RWPE1 (cell line): ENCODE measurements at places on chromosomes 2 and 18.

DNA sequence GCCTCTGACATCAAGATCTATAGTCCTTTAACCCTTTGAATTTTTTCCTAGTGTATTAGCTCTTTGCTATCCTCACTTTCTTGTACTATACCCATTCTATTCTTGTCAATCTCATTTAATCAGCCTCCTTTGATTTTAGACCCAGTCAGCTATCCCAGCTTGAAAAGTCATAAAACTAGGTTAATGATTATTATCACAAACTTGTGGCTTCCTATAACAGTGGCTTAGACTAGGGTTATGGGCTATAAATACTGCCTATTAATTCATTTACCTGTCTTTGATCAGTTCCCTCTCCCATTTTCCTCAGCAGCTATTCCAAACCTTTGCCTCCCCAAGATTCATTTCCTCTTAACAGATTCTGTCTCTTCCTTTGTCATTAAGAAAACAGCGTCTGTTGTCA, 174.8 kb downstream of the UBR3 start:
- no peak for DNase-seq

- no peak for DNase-seq
Measured at GRCh38 chr2:3597567-3597966, 2.7 kb downstream of the COLEC11 start.

- no peak for DNase-seq
Measured at GRCh38 chr2:9069543-9069942, 66.1 kb upstream of the MBOAT2 start.

GRCh38 chr2:99597616-99598015, 107.8 kb upstream of the REV1 start:
- no peak for DNase-seq

DNA sequence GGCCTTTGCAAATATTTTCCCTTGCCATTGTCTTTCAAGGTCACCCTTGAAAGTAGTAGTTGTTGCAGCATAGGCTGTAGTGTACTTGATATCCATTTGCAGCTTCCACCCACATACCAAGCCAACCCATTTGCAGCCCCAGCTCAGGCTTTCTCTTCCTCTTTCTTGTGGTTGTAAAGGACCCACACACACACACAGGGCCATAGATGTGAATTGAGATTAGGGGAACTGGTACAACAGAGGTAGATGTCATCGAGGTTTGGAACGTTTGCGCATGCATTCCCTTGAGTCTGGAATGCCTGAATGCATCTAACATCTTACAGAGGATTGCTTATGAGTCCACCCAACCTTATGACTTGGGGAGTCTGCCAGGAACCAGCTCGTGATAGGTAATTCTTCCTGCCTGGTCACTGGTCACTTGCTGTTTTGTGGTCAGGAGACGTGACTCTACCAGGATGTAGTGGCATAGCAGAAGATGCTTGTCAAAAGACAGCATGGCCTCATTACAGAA, 91.9 kb downstream of the MRPS9 start:
- no peak for DNase-seq

DNA sequence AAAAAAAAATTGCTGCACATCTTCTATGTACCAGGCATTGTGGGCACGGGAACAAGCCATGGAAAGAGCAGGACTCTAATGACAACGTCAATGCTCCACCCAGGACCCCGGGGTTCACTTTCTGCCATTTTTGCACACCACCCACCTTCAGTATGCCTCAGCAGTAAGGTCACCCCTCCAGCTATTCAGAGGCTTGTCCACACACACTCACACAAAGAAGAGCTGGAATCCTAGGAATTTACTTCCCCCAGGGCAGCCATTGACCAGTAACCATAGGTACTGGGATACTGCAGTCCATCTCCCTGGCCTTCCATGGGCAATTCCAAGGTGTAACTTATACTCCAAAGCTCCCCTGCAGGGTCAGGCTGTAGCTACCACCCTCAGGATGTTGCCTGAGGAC, 170.8 kb downstream of the SUCLG1 start:
- no peak for DNase-seq

GRCh38 chr2:42799881-42800280, 7.5 kb upstream of the HAAO start:
- DNase-seq: no peak

GRCh38 chr18:58139459-58140386, 95.7 kb downstream of the NEDD4L start:
- no peak for DNase-seq

DNA sequence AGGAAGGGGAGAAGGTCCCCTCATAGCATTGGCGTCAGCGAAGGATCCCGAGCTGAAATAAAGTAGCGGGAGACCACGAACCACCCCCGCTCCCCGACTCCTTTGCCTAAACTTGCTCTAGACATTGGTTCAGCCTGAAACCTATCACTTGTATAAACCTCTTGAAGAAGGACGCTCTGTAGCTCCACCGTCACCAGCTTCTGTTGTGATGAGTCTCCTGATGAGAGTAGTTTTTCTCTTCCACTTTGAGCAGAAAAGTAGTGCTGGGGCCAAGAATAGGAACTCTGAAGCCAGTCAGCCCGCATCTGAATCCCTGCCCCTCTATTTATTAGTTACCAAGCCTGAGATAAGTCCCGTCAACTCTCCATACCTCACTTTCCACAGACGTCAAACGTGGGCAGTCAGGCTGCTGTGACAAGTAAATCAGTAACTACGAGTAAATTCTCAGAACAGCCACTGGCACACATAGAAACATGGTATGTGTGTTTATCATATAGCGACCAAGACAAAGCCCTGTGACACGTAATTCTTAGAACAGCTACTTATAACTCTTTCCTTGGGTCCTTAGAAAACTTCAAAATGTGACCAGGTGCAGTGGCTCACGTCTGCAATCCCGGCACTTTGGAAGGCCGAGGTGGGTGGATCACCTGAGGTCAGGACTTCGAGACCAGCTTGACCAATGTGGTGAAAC, 61.7 kb downstream of the CD226 start:
- DNase-seq: no peak

GRCh38 chr18:1104181-1104881, 199.7 kb downstream of the ADCYAP1 start:
- peak; percentile 17 for DNase-seq

DNA sequence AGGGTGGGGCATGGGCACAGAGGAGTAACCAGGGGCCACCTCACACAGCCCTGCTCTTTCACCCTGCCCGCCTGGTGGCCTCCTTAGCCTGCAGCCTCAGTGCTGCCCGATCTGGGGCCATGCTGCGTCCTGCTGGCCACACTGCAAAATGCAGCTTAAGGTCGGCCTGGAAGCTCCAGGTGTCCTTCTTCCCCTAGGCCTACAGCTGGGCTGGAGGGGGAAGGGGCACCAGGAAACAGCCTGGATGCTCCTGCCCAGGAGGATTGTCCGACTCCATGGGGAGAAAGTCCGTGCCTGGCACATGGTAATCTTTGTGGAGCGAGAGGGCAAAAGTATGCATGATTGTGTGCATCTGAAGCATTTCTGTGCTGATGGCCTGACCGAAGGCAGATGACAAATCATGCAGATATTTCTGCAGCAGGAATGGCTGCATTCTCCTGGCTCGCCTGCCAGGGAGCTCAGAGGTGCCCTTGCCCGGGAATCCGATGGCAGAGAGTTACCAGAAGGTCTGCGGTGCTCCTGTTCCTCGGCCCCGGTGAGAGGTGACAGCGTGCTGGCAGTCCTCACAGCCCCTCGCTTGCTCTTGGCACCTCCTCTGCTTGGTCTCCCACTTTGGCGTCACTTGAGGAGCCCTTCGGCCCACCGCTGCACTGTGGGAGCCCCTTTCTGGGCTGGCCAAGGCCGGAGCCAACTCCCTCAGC, 12.8 kb upstream of the ALPP start:
- DNase-seq: no peak

DNA sequence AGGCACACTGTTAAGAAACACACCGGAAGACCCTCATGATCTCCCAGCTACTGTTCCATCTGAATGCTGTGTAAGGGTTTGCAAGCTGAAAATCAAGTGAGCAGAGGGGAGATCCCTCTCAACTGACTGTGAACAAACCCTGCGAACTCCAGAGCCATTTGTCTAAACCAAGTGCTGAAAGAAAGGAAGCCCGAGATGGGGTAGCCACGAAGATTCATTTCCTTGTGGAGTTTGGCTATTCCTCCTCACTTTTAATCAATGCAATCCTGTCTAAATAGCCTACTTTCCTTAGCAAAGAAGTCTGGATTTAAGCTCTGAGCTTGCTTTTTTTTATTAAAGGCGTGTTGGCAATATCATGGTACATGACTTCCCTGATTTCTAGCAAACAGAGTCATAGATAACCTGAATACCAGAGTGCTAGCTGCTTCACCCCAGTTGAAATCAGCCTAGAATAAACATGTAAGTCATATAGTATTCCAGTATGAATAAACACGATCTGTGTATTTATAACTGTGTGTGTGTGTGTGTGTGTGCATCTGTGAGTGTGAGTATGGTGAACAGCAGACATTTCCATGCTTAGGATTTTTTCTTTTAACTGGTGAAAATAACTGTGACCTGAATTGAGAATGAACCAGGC, 365.2 kb downstream of the ZNF521 start:
- DNase-seq: no peak

DNA sequence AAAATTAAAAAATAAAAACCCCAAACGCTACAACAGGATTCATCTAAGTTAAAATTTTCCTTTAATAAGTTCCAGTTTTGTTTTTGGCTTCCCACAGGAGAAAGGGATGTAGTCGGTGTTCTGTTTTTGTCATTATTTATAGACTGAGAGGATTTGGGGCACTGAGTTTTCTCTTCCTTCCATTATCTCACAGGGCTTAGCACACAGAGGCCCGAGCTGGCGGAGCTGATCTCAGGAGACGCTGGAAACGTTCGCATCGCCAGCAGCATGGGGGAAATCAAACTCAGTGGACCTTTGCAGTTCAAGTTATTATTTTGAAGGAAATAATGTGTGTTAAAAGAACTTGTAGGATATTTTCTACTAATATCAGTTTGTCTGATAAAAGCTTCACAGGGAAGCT, 669.7 kb upstream of the SALL3 start:
- no peak for DNase-seq
